Lung (tissue), 17 donors: ENCODE measurements at places on chromosomes 6 and 20. TPM values are rescaled to one million over a fixed set of nuclear protein-coding genes. Genes with fewer than 3 reads are reported as not detected.

DNA sequence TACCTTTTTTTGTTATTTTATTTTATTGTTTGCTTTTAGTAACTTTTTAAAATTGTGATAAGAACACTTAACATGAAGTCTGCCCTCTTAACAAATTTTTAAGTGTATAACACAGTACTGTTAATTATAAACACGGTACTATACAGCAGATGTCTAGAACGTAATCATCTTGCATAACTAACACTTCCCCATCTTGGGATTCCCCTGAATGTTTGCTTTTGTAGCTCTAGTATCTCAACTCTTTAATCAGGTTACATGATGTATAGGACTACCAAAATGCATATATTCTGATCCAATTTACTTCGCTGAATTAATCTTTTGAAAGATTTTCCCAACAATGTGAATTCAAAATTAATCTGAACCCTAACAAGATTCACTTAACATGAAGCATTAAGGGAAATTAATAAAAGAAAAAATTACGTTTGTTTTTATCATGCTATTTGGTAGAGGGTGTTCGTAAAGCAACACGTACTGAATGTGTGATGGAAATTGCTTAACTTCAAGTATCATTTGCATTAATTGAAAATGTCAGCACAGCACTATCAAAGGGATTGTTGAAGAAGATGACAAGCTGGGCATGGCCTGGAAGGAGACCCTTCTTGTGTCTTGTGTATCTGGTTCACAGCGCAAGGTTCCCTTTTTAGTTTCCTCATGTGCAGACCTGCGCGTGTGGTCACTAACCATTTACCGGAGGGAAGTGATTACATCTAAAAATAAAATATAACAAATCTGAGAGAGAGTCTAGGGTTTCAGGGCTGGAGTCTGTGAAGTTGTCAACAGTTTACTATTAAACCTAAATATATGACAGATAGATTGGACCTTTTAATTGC lies 15.2 kb downstream of the COL19A1 start:
- DNase-seq, result no peak
- no peaks in the 10 kb centered on the region for H3K4me1 ChIP-seq
- H3K4me3 ChIP-seq, result no peak overlapping the region
- H3K27ac ChIP-seq, result no peak overlapping the region
- H3K27me3 ChIP-seq, result no peaks in the 10 kb centered on the region

DNA sequence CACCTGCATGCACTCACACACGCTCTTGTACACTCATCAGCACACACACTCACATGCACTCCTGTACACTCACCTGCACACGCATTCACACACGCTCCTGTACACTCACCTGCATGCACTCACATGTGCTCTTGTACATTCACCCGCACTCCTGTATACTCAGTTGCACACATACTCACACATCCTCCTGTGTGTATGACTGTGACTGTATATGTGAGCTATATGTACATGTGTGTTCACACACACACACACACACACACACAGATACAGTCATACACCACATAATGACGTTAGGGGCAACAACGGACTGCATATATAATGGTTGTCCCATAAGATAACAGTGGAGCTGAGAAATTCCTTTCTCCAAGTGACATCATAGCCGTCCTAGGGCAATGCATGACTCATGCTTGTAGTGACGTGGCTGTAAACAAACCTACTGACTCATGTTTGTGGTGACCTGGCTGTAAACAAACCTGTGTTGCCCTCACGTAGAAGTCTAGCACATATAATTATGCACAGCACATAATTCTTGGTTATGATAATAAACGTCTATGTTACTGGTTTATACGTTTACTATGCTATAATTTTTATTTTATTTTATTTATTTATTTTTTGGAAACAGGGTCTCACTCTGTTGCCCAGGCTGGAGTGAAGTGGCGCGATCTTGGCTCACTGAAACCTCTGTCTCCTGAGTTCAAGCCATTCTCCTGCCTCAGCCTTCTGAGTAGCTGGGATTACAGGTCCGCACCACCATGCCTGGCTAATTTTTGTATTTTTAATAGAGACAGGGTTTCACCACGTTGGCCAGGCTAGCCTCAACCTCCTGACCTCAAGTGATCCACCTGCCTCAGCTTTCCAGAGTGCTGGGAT lies 22.8 kb upstream of the TAF4 start:
- H3K36me3 ChIP-seq, result no peaks in the 10 kb centered on the region
- H3K4me3 ChIP-seq, result no peak overlapping the region
- no peak for DNase-seq
- H3K27ac ChIP-seq, result no peak overlapping the region
- no peaks in the 10 kb centered on the region for H3K27me3 ChIP-seq

The FAM209A gene
- 0.95 TPM for total RNA-seq

DNA sequence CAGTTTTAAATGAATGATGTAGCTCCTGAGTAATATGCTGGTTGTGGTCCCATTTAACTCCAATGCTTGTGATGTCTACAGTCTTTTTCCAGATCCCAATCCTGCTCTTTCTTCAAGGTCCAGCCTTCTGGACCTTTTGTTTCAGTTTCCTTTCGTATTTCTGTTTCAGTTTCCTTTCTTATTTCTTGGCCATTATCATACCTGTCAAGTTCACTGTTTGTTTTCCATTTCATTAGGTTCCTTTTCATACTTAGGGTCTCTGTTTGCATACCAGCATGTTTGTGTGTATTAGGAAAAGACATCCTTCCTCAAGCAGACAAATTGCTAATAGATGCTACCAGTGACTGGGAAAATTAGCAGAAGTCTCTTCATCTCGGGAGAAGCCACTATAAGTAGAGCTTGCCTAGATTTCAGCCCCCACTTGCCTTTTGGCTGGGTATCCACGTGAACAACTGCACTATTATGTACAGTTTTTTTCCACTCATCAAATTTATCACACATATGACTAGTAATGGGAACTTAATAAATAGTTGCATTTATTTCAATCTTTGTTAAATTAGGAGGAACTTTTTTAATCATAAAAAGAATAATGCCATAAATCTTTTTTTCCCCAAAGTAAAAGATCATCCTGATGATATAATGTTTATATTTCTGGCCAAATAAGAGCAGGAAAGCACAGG lies 583.4 kb downstream of the BCKDHB start:
- no peak for DNase-seq
- H3K4me3 ChIP-seq, result no peak overlapping the region
- no peaks in the 10 kb centered on the region for H3K27me3 ChIP-seq
- H3K36me3 ChIP-seq, result no peaks in the 10 kb centered on the region
- H3K4me1 ChIP-seq, result no peaks in the 10 kb centered on the region

- H3K4me1 ChIP-seq, result no peaks in the 10 kb centered on the region
- no peak for DNase-seq
- H3K27ac ChIP-seq, result no peak overlapping the region
- H3K4me3 ChIP-seq, result no peak overlapping the region
- no peaks in the 10 kb centered on the region for H3K36me3 ChIP-seq
Measured at GRCh38 chr6:16855460-16855859, 94.2 kb upstream of the ATXN1 start.

The PAX1 gene
- total RNA-seq, result 0.14 TPM

DNA sequence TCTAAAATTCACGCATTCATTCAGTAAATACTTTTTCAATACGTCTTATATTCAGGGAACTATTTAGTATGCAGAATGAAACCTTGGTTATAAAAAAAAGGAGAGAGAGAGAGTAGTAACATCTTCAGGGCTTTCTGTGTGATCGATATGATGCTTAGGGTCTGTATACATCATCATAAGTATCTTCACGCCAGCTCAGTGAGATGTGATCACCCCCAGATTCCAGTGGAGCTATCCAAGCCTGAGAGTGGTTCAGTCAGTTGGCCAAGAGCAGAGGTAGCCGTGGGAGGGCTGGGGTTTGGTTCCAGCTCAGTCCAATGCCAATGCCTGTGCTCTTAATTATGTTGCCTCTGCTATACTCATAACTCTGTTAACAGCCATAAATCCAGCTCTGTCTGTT lies 8.6 kb downstream of the CD83 start:
- no peak overlapping the region for H3K4me3 ChIP-seq
- no peaks in the 10 kb centered on the region for H3K27me3 ChIP-seq
- H3K4me1 ChIP-seq, result peaks cover 5% of the 10 kb centered on the region
- no peak for DNase-seq
- no peaks in the 10 kb centered on the region for H3K36me3 ChIP-seq

GRCh38 chr20:32623667-32624157 lies 38.6 kb upstream of the NOL4L start:
- H3K27me3 ChIP-seq, result no peaks in the 10 kb centered on the region
- no peak overlapping the region for H3K27ac ChIP-seq
- DNase-seq, result no peak
- H3K4me3 ChIP-seq, result no peak overlapping the region

GRCh38 chr6:8983202-8983688 lies 547.9 kb upstream of the SLC35B3 start:
- DNase-seq, result peak; percentile 85
- H3K27ac ChIP-seq, result no peak overlapping the region
- no peak overlapping the region for H3K4me3 ChIP-seq
- no peaks in the 10 kb centered on the region for H3K36me3 ChIP-seq
- H3K4me1 ChIP-seq, result peaks cover 3% of the 10 kb centered on the region

- H3K36me3 ChIP-seq, result no peaks in the 10 kb centered on the region
- no peak for DNase-seq
- H3K4me3 ChIP-seq, result no peak overlapping the region
- peaks cover 4% of the 10 kb centered on the region for H3K4me1 ChIP-seq
- H3K27ac ChIP-seq, result no peak overlapping the region
Measured at GRCh38 chr6:142356201-142356883, 54.5 kb downstream of the ADGRG6 start.

The SCAF8 gene
- 34.5 TPM for total RNA-seq

DNA sequence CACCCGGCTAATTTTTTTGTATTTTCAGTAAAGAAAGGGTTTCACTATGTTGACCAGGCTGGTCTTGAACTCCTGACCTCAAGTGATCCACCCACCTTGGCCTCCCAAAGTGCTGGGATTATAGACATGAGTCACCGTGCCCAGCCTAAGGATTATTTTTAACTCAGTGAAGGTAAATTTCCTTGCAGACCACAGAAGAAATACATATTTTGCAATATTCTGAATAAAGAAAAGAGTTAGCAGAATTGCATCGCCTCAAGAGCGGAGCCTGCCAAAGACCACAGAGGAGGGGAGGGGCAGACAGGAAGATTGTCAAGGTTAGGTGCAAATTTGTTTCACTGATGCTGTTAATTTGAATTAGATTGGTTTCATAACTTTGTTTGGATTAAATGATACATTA lies 47.4 kb downstream of the SOD2 start:
- H3K4me1 ChIP-seq, result no peaks in the 10 kb centered on the region
- no peak for DNase-seq
- H3K27me3 ChIP-seq, result no peaks in the 10 kb centered on the region
- no peaks in the 10 kb centered on the region for H3K36me3 ChIP-seq
- no peak overlapping the region for H3K4me3 ChIP-seq

The RTF2 gene
- 71.5 TPM for total RNA-seq

- H3K4me3 ChIP-seq, result no peak overlapping the region
- H3K27ac ChIP-seq, result no peak overlapping the region
- no peak for DNase-seq
Measured at GRCh38 chr6:37731888-37732287, 34.2 kb upstream of the MDGA1 start.

DNA sequence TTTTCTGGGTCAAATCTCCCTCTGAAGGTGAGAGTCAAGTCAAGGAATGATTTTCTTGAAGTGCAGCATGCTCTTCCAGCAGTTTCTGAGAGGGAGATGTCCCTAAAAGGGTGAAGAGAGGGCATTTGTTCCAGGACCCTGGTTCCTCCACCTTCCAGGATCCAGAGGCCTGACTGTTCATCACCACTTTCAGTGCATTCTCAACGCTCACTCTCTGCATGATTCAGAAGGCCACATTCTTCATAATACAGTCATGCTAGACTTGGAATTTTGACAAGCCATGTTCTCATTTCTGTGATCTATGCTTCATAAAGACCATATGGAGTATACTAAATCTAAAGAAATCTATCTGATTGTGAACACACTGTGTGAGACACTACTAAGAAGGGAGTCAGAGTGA lies 85.1 kb downstream of the PDE7B start:
- no peak overlapping the region for H3K4me3 ChIP-seq
- no peak overlapping the region for H3K27ac ChIP-seq
- no peaks in the 10 kb centered on the region for H3K27me3 ChIP-seq
- peaks cover 6% of the 10 kb centered on the region for H3K4me1 ChIP-seq

GRCh38 chr6:155647354-155647753 lies 191.7 kb upstream of the NOX3 start:
- peaks cover 4% of the 10 kb centered on the region for H3K4me1 ChIP-seq
- no peak overlapping the region for H3K4me3 ChIP-seq
- no peaks in the 10 kb centered on the region for H3K36me3 ChIP-seq
- H3K27me3 ChIP-seq, result no peaks in the 10 kb centered on the region

- peak; percentile 35 for DNase-seq
- H3K4me1 ChIP-seq, result peaks cover 12% of the 10 kb centered on the region
- no peak overlapping the region for H3K27ac ChIP-seq
- no peaks in the 10 kb centered on the region for H3K36me3 ChIP-seq
- H3K4me3 ChIP-seq, result no peak overlapping the region
Measured at GRCh38 chr6:37565267-37566110, 65.8 kb upstream of the CCDC167 start.

- no peaks in the 10 kb centered on the region for H3K36me3 ChIP-seq
- no peak overlapping the region for H3K4me3 ChIP-seq
- no peak overlapping the region for H3K27ac ChIP-seq
Measured at GRCh38 chr6:25902071-25902470, 28.0 kb upstream of the SLC17A3 start.

- no peaks in the 10 kb centered on the region for H3K36me3 ChIP-seq
- H3K27ac ChIP-seq, result no peak overlapping the region
- H3K4me1 ChIP-seq, result no peaks in the 10 kb centered on the region
- no peak overlapping the region for H3K4me3 ChIP-seq
Measured at GRCh38 chr6:80376411-80376810, 269.9 kb downstream of the BCKDHB start.

DNA sequence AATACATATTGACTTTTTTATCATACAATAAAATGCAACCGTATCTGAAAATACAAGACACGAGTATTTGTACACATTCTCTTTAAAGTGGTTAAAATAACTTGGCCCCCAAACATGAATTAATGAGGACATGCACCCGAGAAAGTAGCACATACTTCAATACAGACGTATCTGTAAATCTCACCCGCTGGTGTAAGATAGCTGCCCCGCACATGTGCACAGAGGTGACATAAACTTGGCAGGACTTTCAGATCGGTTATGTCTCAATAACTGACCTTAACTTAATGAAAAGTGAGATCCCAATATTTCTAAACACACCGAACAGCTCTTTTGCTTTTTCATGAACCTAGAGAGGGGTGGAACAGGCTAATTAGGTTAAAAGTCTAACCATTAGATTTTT lies 91.5 kb upstream of the RPS6KA2 start:
- H3K27me3 ChIP-seq, result no peaks in the 10 kb centered on the region
- no peak for DNase-seq
- no peak overlapping the region for H3K4me3 ChIP-seq
- no peaks in the 10 kb centered on the region for H3K36me3 ChIP-seq
- H3K27ac ChIP-seq, result no peak overlapping the region
- no peaks in the 10 kb centered on the region for H3K4me1 ChIP-seq

- H3K4me1 ChIP-seq, result no peaks in the 10 kb centered on the region
- H3K4me3 ChIP-seq, result no peak overlapping the region
- no peak overlapping the region for H3K27ac ChIP-seq
- H3K36me3 ChIP-seq, result no peaks in the 10 kb centered on the region
- no peak for DNase-seq
Measured at GRCh38 chr20:32920530-32921298, 62.0 kb downstream of the EFCAB8 start.
